HepG2 (cell line): ENCODE measurements at places on chromosomes 4 and X.
A peak's percentile ranks its signal among the peaks of the same experiment; 100 is the strongest.

DNA sequence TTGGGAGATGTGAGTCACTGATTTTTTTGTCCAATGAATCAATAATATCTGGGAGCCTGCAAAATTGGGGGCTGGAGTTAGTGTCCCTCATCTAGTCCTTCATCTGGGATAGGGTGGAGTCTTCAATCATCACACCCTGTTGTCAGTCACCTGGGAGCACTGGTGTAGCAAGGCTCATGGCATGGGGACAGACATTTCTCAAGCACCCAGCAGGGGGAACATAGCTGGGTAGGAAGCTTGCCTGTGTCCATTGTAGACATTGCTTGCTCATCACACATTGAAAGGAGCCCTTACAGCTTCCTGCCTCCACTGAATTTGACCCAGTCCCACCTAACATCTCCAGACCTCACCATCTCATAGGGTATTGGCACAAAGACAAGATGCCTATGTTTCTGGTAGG, 61.2 kb downstream of the SEL1L3 start:
- DNase-seq: no peak

- DNase-seq: peak; percentile 55
These were observed 1371.4 kb downstream of the ADGRL3 start for GRCh38 chr4:62571494-62571893.

- no peak for DNase-seq
These were observed 12.7 kb downstream of the ADGRL3 start for GRCh38 chr4:61212788-61213187.

DNA sequence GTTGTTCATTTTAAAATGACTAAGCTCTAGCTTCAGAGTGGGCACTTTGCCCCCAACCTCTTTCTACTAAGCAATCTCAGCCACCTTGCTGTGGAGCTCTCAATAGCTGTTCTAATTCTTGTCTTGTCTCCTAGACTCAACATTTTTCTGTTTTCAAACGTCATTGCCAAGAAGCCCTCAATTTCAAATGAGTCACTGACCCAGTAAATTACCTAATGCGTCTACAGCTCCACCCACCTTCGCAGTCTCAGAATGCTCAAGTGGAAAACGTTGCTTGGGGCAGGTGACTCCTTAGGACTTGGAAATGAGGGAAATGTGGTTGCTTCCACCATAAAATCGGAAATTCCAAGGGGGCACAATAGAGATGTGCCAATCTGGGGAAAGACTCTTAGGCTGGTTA, 59.0 kb downstream of the ING2 start:
- no peak for DNase-seq

GRCh38 chr4:40003986-40004385, 26.3 kb upstream of the PDS5A start:
- no peak for DNase-seq

DNA sequence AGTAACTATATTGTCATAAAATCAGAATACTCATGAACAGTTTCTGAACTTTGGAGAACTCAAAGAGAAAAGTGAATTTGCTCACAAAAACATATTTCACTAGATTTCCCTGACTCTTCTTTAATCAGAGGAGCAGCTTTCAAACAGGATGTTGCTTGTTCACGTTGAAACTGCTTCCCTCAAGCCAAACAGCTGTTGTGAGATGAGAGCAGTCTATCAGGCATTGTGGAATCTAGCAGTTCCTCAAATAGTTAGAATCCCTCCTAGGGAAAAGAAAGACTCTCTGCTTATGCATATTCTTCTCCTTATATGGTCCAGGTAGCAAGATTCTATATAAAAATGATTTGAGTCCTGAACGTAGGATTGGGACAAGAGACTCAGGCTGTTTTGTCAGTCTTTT, 1012.1 kb downstream of the FAM133A start:
- DNase-seq: no peak

DNA sequence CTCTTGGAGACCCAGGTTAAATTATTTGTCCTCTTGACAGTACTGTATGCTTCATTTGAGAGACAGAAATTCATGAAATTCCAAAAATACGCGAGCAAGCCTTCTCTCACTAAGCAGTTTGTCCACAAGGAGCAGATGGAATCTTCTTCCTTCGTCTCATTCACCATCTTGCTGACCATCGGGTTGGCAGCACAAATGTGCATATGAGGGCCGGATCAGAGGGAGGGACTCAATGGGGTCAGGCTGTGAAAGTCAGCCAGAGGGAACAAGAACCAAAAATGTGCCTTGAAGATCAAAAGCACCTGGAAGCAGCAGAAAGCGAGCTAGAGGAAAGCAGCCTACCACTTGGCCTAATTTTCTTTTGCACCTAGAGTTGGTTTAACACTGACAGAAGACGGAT, 16.4 kb downstream of the NHSL2 start:
- no peak for DNase-seq

DNA sequence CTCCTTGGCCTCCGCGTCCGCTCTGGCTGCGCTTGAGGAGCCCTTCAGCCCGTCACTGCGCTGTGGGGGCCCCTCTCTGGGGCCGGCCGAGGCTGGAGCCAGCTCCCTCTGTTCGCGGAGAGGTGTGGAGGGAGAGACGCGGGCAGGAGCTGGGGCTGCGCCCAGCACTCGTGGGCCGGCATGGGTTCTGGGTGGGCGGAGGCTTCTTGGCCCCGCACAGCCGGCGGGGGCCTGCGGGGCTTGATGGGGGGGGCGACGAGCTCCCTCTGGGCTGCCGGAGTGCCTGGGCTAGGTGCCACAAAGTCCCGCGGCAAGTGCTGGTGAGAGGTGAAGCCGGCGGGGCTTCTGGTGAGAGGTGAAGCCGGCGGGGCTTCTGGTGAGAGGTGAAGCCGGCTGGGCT, 61.9 kb downstream of the ANKRD50 start:
- no peak for DNase-seq

GRCh38 chr4:7771056-7771455, 168.6 kb downstream of the AFAP1 start:
- no peak for DNase-seq

GRCh38 chr4:178293601-178294000, 851.4 kb upstream of the AGA start:
- DNase-seq: no peak

- DNase-seq: peak; percentile 11
These were observed 222.6 kb downstream of the SPIN4 start for GRCh38 chrX:63128509-63128908.

DNA sequence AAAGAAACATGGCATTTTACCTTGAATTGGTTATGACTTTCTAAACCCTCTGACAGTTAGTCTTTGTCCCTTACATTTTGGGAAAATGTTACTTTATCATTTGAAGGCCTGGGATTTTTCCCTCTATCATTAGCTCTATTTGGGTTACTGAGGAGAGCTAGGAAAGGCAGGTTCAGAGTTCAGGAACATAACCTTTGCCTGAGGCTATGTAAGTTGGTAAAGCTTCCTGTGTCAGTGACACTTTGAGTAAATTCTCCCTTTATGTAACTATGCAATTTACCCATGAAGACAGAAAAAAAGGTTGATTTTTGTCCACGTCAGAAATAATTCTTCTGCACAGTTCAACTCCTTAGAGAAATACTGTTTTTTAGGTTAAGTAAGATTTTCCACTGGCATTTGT, 171.8 kb upstream of the NRK start:
- DNase-seq: no peak

DNA sequence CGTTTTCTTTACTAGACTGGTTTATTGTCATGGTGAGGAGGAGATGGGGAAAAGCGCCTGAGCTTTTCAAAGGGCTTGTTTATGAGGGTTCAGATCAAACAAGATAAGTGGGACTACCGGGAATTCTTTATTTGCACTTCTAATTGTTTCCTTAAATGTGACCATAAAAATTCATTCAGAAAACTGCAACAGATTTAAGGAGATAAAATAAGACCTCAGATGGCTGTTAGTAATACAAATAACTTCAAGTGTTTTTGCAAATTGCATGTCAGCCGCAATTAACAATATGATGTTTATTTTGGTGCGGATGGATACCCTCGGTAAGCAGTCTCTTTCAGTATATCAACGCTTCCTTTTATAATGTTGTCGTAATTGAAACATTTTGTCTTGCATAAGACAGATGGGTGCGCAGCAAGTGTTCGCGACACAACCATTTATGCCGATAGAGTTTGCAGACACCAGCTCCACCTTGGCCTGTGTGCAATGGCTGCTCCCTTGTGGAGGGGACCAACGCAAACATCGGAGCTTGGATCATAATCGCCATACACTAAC, 151.0 kb downstream of the C4orf33 start:
- DNase-seq: no peak

DNA sequence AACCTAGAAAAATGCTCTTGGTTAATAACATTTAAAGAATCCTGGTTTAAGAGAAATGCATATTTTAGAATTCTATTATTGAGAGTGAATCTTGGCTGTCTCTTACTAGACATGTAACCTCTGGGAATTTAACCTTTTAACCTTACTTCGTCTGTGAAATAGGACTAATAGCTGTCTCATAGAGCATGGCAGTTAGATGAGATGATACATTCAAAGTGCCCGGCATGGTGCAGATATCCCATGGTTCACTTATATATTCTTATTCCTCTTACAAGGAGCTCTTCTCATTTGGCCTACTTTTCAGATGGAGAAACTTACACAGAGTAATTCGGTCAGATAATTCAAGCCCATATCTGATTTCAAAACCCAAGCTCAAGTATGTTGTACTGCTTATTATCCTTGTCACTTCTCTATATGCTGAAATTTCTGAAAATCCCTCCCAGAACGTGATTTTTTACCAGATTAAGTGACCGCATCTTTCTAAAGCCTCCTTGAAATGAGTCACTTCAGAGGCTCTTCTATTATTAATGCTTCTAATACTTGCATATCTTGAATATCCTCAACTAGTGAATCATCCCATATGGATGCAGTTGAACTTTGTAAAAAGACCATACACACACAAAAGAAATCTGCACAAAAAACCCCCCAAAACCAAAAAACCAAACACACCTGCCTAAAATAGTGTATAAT, 4.9 kb downstream of the CDKN2AIP start:
- DNase-seq: no peak

- DNase-seq: no peak
These were observed 7.1 kb downstream of the NKX3-2 start for GRCh38 chr4:13537011-13537831.

DNA sequence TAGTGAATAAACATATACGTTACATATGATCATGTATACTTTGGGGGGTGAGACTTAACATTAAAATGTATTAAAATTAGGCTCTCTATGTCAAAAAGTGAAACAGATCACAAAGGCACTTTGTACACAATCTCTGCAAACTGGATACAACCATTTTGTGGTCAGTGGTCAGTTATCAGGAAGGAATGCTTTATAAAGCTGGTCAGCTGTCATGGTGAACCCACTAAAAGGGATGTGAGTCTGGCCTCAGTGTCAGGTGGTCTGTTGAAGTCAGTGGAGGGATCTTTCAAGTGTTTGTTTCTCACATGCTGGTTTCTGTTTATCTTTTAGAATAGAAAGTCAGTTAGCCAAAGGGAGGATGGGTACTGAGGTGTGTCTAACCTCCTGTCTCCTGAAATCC, 875.5 kb upstream of the INTU start:
- DNase-seq: no peak

DNA sequence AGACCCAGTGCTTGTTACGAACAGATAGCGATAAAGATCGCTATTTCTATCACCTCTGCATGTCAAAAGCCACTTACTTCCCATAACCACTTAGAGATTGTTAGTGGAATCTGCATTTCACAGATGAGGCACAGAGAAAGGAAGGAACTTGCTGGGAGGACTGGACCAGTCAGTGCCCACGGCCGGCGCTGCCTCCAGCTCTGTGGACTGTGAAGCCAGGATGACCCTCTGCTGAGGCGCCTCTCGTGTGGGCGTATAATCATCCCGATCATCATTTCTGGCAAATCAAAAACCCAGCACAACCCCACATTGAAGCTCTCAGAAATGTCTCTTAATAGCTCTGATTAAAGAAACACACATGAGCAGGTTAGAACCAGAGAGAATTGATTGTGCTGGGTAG, 61.5 kb upstream of the ADRA2C start:
- no peak for DNase-seq

- peak; percentile 65 for DNase-seq
These were observed 74.4 kb upstream of the IRF2 start for GRCh38 chr4:184548648-184549341.

DNA sequence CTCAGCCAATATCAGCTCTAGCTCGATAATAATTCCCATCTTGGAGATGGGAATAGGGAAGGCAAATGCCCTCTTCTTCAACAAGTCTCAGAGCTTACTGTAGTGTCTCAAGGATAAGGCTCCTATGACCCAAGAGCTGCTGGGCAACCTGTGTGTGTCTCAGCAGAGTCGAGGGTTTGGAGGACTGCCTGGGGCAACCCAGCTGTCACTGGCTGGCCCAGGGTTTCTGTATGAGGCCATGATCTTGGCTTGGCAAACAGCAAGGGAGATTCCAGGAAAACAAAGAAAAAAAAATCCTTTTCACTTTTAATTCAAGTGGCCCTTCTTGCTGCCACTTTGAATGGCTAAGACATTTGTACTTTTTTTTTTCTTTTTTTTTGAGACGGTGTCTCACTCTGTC, 34.4 kb downstream of the TMSB4X start:
- DNase-seq: no peak

GRCh38 chrX:150084496-150085229, 146.4 kb upstream of the EOLA2 start:
- DNase-seq: no peak

DNA sequence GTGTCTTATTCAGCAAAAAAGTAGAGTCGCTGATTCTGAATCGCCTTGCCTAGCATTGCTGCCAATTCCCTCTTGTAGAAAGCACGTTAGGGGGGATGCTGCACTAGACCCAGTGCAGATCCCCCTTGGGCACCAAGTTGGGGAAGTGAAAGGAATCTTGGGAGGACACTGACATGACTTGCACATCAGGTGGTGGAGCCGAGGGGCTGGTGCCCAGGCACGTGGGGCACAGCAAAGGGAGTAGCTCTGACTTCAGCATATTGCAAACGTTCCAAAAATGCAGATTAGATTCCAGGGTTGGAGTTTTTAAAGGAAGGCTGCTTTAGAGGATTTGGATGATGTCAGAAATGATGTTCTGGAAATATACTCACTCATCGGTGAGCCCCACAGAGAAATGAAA, 47.4 kb upstream of the GPM6B start:
- DNase-seq: no peak

DNA sequence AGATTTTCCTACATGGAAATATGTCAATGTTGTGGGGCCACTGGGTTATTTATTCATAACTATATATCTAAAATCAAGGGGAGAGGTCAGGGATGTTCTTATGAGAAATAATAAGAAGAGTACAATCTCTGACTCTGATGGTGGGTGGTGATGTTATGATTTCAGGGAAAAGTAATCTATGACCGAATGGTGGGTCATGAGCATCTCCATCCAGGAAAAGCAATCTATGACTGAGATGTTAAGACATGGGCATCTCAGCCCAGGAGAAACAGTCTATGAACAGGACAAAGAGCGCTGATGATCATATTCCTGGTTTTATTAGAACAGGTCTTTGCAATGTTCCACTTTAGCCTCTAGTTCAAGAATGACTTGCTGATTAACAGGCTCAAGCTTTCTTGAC, 137.1 kb downstream of the ARSF start:
- no peak for DNase-seq
